ENCODE measurements at places on chromosomes 7 and 10. TPM values are rescaled to one million over a fixed set of nuclear protein-coding genes. Genes with fewer than 3 reads are reported as not detected.

Gene CROT
- total RNA-seq = 29.7 TPM

Gene PTN
- 1.4 TPM for total RNA-seq

Gene CALY
- total RNA-seq = not detected

Gene CHRM2
- not detected for total RNA-seq

DNA sequence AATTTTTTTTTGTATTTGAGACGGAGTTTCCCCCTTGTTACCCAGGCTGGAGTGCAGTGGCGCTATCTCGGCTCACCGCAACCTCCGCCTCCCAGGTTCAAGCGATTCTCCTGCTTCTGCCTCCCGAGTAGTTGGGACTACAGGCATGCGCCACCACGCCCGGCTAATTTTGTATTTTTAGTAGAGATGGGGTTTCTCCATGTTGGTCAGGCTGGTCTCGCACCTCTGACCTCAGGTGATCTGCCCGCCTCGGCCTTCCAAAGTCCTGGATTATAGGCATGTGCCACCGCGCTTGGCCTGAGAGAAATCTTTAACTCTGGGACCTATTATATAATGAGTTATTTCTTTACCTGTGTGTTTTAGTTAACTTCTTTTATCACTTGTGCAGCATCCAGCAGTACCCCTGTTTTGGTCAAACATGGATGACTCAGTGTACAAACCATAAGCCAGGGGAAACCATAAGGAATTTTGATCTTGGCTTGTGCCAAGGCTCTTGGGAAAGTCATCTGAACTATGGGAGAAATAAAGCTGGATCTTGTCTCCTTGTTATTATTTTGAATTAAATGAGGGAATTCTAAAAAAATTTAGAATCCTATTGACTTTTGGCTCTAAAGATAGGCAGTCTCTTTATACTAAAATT is 23.6 kb upstream of the ZRANB1 start:
- peaks cover 7% of the 10 kb centered on the region for H3K36me3 ChIP-seq
- H3K27ac ChIP-seq = peak overlapping the region; percentile 100
- no peak for DNase-seq
- H3K4me3 ChIP-seq = peak overlapping the region; percentile 92
- H3K4me1 ChIP-seq = peaks cover 44% of the 10 kb centered on the region

DNA sequence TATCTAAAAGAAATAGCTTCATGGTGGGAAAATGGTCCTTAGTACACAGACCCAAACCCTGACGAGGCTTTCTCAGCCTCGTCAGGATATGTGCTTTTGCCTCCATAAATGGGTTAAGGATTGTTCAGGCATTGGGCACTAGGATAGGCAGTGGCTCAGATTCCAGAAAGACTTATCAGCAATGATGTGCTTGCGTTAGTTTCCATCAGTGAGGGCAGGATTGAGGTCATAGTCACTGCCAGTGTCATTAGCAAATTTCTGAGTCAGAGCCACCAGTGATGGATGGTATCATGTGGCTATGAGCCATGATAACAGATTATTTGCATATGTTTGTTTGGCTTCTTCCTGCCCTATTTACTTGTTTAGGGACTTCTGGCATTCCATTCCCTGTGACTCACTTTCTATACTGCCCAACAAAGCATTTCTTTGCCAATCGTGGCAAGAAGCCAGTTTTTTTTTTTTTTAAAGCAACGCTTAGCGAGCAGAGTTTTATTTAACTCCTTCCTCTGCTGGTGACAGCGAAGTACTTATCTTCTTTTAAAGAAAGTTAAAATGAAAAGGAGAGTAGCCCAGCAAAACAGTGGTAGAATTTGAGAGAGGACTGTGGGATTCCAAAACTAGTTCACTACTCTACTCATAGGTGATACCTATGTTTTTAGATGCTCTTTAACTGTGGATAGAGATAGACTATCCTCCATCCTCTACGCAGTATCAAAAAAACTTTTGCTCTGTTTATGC is 44.4 kb downstream of the MYPN start:
- H3K4me1 ChIP-seq = peaks cover 21% of the 10 kb centered on the region
- no peak overlapping the region for H3K27ac ChIP-seq
- H3K36me3 ChIP-seq = no peaks in the 10 kb centered on the region
- no peak overlapping the region for H3K4me3 ChIP-seq
- DNase-seq = no peak
- no peaks in the 10 kb centered on the region for H3K27me3 ChIP-seq

GRCh38 chr7:57344957-57345356 is 105.0 kb upstream of the ZNF716 start:
- H3K4me3 ChIP-seq = no peak overlapping the region
- H3K4me1 ChIP-seq = no peaks in the 10 kb centered on the region
- no peaks in the 10 kb centered on the region for H3K36me3 ChIP-seq
- no peak overlapping the region for H3K27ac ChIP-seq
- no peak for DNase-seq

DNA sequence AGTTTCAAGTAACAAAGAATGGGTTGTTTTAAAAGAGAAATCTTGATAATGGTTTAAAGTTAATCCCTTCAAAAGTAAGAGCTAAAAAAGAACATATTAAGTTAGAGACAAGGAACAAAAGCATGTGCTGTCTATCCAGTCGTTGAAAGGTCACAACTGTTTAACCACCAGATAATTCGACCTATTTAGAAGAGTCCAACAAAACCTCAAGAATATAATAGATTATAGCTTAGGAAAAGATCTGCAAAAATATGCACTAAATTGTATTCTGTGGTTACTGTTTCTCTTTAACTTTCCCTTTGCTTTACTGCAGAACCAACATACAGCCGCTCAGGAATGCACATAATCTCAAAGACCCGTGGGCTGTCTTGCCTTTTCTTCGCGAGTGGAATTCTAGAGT is 74.9 kb downstream of the PCGF5 start:
- no peaks in the 10 kb centered on the region for H3K27me3 ChIP-seq
- no peaks in the 10 kb centered on the region for H3K36me3 ChIP-seq
- DNase-seq = no peak
- H3K4me3 ChIP-seq = no peak overlapping the region
- no peak overlapping the region for H3K27ac ChIP-seq
- H3K4me1 ChIP-seq = peaks cover 12% of the 10 kb centered on the region

DNA sequence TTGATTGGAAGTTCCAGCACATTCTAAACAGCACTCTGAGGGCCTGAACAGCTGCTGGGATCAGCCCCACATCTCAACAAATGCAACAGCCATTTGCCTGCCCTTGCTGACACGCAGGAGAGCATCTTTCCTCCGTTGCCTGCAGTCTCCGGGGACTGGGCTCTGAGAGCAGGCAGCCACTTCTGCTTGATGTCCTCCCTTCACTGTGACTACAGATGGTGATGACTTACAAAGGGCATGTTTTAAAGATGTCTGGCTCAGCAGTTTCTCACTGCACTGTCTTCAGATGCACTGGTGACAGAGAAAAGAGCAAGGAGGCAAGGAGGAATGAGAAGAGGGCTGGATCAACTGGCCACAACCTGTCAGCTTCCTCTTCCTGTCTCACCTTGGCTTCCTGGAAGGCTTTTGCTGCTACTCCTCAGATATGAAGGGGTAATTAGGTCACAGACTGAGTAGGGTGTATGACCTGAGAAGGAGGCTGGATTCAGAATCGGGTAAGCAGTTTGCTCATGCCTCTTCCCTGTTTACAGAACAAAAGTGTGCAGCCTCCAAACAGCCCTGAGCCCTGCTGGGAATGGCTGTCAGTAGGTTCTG is 143.5 kb upstream of the GHITM start:
- no peak for DNase-seq
- no peak overlapping the region for H3K4me3 ChIP-seq
- no peaks in the 10 kb centered on the region for H3K4me1 ChIP-seq
- H3K27me3 ChIP-seq = no peaks in the 10 kb centered on the region
- no peak overlapping the region for H3K27ac ChIP-seq

- no peak overlapping the region for H3K4me3 ChIP-seq
- no peaks in the 10 kb centered on the region for H3K27me3 ChIP-seq
These were observed 28.1 kb downstream of the CCDC6 start for GRCh38 chr10:59878289-59878688.

- no peak overlapping the region for H3K27ac ChIP-seq
- DNase-seq = no peak
- no peak overlapping the region for H3K4me3 ChIP-seq
These were observed 207.1 kb upstream of the ADCY1 start for GRCh38 chr7:45367026-45367425.

GRCh38 chr7:22351329-22351692 is 5.6 kb downstream of the RAPGEF5 start:
- H3K27me3 ChIP-seq = no peaks in the 10 kb centered on the region
- H3K27ac ChIP-seq = no peak overlapping the region
- DNase-seq = no peak
- no peak overlapping the region for H3K4me3 ChIP-seq
- H3K36me3 ChIP-seq = no peaks in the 10 kb centered on the region

- H3K27me3 ChIP-seq = no peaks in the 10 kb centered on the region
- no peak overlapping the region for H3K4me3 ChIP-seq
- H3K27ac ChIP-seq = no peak overlapping the region
- no peaks in the 10 kb centered on the region for H3K4me1 ChIP-seq
These were observed 344.6 kb upstream of the SHH start for GRCh38 chr7:156156734-156157408.

DNA sequence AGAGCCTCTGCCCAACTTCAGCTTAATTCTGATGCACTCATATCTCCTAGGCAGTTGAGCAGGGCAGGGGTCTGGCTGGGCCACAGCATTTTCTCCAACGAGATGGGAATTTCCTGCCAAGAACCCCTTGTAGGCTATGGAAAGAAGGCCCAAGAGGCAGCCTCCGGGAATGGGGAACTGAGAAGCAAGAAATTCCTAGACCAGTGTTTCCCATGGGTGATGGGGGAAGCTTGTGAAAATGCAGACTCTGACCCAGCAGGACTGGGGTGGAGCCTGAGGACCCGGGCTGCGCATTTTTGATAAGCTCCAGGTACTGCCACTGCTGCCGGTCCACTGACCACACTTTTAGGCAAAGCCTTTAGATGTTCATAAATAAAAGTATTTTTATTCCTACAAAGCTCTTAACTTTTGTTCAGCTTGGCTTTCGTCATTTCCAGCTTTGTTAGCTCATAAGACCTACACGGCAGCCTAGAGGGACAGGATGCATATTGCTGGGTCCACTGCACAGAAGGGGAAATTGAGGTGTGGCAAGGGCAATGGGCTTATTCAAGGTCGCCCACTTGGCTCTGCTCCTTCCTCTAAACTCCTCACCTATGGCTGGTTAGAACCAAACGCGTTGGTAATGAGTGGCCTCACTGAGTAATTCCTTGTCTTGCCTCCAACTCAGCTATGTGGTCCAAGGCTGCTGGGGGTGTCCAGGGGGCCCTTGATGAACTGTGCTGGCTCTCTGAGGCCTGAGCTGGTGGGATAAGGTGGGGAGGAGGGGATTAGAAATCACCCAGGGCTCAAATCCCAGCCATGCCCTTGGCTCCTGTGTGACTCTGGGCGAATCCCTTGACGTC is 29.5 kb downstream of the ZCCHC24 start:
- no peaks in the 10 kb centered on the region for H3K27me3 ChIP-seq
- no peak for DNase-seq
- peak overlapping the region; percentile 10 for H3K27ac ChIP-seq
- H3K4me3 ChIP-seq = no peak overlapping the region
- peaks cover 47% of the 10 kb centered on the region for H3K4me1 ChIP-seq
- H3K36me3 ChIP-seq = peaks cover 2% of the 10 kb centered on the region

- no peak overlapping the region for H3K27ac ChIP-seq
- DNase-seq = no peak
- H3K36me3 ChIP-seq = peaks cover 26% of the 10 kb centered on the region
- peaks cover 23% of the 10 kb centered on the region for H3K4me1 ChIP-seq
- no peaks in the 10 kb centered on the region for H3K27me3 ChIP-seq
These were observed 75.4 kb downstream of the CYP51A1 start for GRCh38 chr7:92058899-92059298.

DNA sequence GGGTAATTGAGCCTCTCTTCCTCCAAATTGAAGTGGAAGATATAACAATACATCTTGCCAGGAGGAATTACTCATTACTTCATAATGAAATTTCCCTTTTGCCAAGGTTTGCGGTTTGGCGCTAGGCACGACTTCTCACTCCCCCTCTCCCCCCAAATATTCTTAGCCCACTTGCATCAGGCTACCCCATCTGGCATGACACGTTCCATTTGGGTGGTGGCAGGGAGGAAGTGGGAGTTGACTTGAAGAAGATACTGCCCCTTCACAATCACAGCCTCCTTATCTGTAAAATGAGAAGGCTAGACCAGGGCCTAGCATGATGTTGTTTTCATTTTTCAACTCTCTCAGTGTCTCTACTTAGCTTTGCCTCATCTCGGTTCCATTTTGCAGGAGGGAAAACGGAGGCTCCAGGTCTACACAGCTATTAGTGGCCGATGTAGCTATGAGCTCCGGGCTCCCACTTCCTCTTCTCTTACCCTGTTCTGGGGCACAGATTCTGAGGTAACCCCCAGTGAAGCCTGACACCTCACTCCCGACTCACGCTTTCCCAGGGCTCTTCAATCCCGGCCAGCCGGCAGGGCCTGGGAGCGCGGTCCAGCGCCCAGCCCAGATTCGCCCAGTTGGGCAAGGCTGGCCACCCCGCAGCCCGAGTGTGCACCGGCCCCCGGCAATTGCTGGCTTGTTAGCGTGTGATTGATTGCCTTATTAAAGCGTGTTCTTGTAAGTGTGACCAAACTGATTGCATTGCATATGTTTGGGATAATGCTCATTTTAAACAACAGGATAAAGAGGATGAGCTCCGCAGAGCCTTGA is 6.5 kb downstream of the EVX1 start:
- peaks cover 35% of the 10 kb centered on the region for H3K4me1 ChIP-seq
- peaks cover 100% of the 10 kb centered on the region for H3K27me3 ChIP-seq
- no peaks in the 10 kb centered on the region for H3K36me3 ChIP-seq

DNA sequence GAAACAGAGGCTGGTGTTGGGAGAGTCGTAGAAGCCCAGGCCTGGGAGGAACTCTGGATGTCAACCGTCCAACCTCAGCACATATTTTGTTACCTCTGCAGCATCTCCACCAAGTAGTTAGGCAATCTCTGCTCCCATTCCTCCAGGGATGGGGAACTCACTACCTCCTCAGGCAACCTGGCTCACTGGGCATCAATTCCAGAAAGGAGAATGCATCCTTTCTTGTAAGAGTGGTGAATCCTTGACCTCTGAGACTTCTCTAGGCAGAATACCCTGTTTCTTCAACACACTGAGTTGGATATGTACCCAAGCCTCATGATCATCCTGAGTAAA is 136.7 kb upstream of the ZMIZ1 start:
- H3K36me3 ChIP-seq = no peaks in the 10 kb centered on the region
- no peak overlapping the region for H3K27ac ChIP-seq

- H3K27me3 ChIP-seq = peaks cover 18% of the 10 kb centered on the region
- H3K36me3 ChIP-seq = no peaks in the 10 kb centered on the region
- H3K4me3 ChIP-seq = no peak overlapping the region
- no peak for DNase-seq
- no peaks in the 10 kb centered on the region for H3K4me1 ChIP-seq
These were observed 139.1 kb upstream of the PFKP start for GRCh38 chr10:2927958-2928840.

GRCh38 chr10:99859585-99859984 is 77.1 kb downstream of the ABCC2 start:
- H3K36me3 ChIP-seq = no peaks in the 10 kb centered on the region
- H3K4me1 ChIP-seq = no peaks in the 10 kb centered on the region
- no peaks in the 10 kb centered on the region for H3K27me3 ChIP-seq
- DNase-seq = no peak
